ENCODE measurements at places on chromosomes 2 and 18.

GRCh38 chr2:150129921-150130575 is 357.4 kb downstream of the RND3 start:
- H3K27me3 ChIP-seq = no peaks in the 10 kb centered on the region
- H3K36me3 ChIP-seq = no peaks in the 10 kb centered on the region
- peaks cover 18% of the 10 kb centered on the region for H3K4me1 ChIP-seq

GRCh38 chr2:96952976-96953610 is 33.3 kb downstream of the FAM178B start:
- H3K27ac ChIP-seq = no peak overlapping the region
- DNase-seq = no peak
- no peaks in the 10 kb centered on the region for H3K36me3 ChIP-seq
- H3K4me3 ChIP-seq = no peak overlapping the region
- no peaks in the 10 kb centered on the region for H3K27me3 ChIP-seq
- peaks cover 11% of the 10 kb centered on the region for H3K4me1 ChIP-seq

DNA sequence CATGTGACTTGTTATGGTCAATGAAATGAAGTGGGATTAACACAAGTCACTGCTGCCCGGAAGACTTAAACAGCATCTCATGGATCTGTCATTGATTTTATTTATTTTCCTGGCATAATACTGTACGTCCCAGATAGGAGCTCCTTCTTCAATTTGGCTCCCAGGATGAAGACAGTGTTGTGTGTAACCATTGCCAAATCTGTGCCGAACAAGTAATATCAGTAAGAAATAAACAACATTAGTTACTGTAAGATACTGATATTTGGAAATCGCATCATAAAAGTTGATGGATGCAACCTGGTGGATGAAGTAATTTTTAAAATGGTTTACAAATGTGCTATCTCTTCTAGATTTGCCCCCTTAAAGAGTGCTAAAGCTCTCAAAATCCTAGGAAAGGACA is 419.0 kb upstream of the MMADHC start:
- H3K36me3 ChIP-seq = no peaks in the 10 kb centered on the region
- no peak for DNase-seq
- H3K27me3 ChIP-seq = no peaks in the 10 kb centered on the region
- H3K4me1 ChIP-seq = no peaks in the 10 kb centered on the region
- no peak overlapping the region for H3K27ac ChIP-seq

DNA sequence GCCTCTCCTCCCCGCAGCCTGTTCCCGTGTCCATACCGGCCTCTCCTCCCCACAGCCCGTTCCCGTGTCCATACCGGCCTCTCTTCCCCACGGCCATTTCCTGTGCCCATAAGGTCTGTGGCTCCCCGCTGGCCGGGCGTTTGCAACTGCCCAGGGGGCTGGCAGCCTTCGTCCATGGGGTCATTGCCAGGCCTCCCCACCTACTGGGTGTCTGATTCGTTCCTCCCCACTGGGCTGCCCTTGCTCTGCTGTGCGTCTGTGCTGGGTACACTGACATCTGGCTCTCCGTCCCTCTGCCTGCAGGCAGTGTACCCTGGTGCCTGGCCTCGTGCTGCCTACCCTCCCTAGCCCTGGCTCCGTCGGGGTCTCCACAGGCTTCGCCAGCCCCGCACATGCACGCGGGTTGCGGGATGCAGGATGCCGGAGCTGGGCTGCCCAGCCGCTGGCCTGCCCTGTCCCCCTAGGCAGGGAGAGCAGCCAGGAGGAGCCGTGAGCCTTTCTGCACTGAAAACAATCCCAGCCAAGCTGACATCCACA is 67.8 kb downstream of the NFATC1 start:
- H3K36me3 ChIP-seq = no peaks in the 10 kb centered on the region
- peaks cover 11% of the 10 kb centered on the region for H3K4me1 ChIP-seq
- H3K27ac ChIP-seq = no peak overlapping the region
- H3K4me3 ChIP-seq = no peak overlapping the region
- H3K27me3 ChIP-seq = no peaks in the 10 kb centered on the region

DNA sequence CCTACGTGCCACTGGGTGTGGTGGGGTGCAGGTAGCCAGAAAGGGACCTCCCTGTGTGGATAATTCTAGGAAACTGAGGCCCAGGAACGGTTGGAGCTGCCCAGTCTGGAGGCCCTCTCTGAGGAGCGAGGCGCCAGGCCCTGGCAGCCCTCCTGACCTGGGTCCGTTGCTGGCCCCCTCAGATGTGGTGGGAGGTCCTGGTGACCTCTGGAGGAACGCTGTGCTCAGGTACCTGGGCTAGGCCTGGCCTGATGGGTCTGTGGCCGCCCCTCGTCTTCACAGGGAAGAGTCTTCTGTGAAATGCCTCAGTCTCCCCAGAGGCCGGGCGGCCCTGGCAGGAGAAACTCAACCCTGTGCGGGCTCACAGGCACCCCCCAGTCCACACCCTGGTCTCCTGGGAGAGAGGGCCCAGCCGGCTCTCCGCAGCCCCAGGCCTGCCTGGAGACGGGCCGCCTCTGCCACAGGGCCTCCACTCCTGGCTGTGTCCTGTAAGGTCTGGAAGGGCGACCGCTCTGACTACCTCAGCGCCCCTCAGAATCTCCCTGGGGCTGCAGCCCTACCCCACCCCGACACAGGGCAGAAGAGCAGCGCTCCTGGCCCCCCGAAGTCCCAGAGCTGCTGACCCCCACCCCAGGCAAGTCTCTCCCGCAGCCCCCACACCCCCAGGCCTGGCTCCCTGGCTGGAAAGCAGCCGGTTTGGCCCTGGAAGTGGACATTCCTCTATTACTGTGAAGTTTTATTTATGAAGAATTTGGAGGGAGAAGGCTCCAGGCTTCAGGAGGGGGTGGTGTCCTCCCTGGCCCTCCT is 3.7 kb downstream of the B3GNT7 start:
- DNase-seq = no peak
- H3K4me1 ChIP-seq = peaks cover 25% of the 10 kb centered on the region
- H3K4me3 ChIP-seq = no peak overlapping the region
- no peaks in the 10 kb centered on the region for H3K36me3 ChIP-seq

GRCh38 chr2:239182981-239183791 is 217.6 kb downstream of the HDAC4 start:
- no peak overlapping the region for H3K27ac ChIP-seq
- H3K36me3 ChIP-seq = no peaks in the 10 kb centered on the region
- no peak overlapping the region for H3K4me3 ChIP-seq

GRCh38 chr18:40152859-40153258 is 1802.2 kb upstream of the PIK3C3 start:
- no peak overlapping the region for H3K4me3 ChIP-seq
- no peak overlapping the region for H3K27ac ChIP-seq
- no peaks in the 10 kb centered on the region for H3K27me3 ChIP-seq
- H3K36me3 ChIP-seq = no peaks in the 10 kb centered on the region

GRCh38 chr18:26133652-26134051 is at the start of gene PSMA8:
PSMA8 (plus strand) TSS chr18:26133869; CDS start chr18:26133966, 97 bp downstream.
- H3K4me1 ChIP-seq = no peaks in the 10 kb centered on the region
- peaks cover 12% of the 10 kb centered on the region for H3K27me3 ChIP-seq

DNA sequence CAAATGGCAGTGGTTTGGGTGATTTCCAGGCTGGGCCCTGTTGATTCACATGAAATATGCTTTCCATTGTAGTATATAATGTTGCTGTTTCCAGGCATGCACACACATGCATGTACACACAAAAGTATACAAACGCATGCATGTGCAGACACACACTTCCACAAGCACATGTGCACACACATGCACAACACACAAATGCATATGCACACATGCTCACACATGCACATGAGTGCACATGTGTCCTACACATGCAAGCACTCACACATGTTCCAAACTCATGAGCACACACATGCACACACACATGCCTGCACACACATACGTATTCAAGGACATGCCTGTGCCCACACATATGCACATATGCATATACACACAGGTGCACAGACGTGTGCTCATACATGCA is 30.6 kb downstream of the SNTG2 start:
- H3K27me3 ChIP-seq = no peaks in the 10 kb centered on the region
- no peak for DNase-seq
- H3K4me1 ChIP-seq = peaks cover 19% of the 10 kb centered on the region
- H3K27ac ChIP-seq = no peak overlapping the region
- H3K36me3 ChIP-seq = no peaks in the 10 kb centered on the region

GRCh38 chr2:105100046-105100840 is 62.4 kb downstream of the MRPS9 start:
- no peaks in the 10 kb centered on the region for H3K27me3 ChIP-seq
- peaks cover 10% of the 10 kb centered on the region for H3K36me3 ChIP-seq
- H3K4me1 ChIP-seq = peaks cover 11% of the 10 kb centered on the region
- H3K4me3 ChIP-seq = no peak overlapping the region
- DNase-seq = no peak
- H3K27ac ChIP-seq = no peak overlapping the region

DNA sequence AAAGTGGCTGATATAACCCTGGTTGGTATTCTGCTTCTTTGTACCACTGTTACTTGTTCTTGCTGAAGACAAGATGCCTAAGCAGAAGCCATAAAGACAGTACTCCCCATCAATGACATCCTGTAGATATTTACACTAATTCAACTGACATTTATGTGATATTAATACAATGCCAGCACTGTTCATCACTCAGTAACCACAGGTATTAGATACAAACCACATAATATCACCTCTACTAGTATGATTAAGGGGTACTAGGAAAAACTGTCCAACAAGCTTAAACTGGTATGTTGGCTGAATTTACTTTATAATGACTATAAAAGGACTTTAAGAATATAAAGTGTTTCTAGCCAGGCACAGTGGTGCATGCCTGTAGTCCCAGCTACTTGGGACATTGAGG is 65.8 kb downstream of the RTN4 start:
- H3K36me3 ChIP-seq = peaks cover 5% of the 10 kb centered on the region
- no peaks in the 10 kb centered on the region for H3K4me1 ChIP-seq
- no peak for DNase-seq
- H3K27ac ChIP-seq = no peak overlapping the region

DNA sequence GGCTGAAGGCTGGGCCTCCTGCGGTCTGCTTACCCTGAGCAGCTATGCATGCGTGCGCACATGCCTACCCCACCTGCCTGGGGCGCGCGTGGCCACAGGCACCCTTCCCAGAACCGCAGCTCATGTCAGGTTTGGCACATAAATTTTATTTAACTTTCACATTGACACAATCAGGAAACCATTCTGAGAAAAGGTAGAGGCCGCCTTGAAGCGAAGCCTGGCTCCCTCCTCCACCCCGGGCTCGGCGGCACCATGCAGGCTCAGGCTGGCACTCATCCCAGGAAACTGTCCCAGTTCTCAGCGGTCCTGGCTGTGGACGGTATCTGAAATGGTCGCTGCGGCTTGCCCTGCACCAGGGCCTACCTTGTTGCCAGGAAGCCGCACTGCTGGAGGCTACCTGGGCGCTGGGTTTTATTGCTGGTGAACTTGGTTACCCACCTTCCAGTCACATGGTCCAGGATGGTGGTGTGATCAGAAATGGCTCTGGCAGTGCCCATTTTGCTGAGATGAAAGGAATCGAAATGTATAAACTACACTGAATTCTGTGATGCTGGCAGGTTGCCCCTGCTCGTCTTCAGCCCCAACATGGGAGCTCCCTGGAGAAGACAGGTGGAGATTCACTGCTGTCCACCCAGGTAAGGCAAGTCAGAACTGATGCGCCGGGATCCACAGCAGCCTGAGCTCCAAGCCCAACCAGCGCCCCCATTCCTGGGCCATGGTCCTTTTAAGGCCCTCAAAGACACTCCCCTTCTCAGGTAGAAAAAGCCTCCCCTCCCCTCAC is 25.5 kb downstream of the CHST10 start:
- no peak overlapping the region for H3K4me3 ChIP-seq
- no peak overlapping the region for H3K27ac ChIP-seq
- DNase-seq = no peak
- no peaks in the 10 kb centered on the region for H3K36me3 ChIP-seq
- H3K4me1 ChIP-seq = no peaks in the 10 kb centered on the region

DNA sequence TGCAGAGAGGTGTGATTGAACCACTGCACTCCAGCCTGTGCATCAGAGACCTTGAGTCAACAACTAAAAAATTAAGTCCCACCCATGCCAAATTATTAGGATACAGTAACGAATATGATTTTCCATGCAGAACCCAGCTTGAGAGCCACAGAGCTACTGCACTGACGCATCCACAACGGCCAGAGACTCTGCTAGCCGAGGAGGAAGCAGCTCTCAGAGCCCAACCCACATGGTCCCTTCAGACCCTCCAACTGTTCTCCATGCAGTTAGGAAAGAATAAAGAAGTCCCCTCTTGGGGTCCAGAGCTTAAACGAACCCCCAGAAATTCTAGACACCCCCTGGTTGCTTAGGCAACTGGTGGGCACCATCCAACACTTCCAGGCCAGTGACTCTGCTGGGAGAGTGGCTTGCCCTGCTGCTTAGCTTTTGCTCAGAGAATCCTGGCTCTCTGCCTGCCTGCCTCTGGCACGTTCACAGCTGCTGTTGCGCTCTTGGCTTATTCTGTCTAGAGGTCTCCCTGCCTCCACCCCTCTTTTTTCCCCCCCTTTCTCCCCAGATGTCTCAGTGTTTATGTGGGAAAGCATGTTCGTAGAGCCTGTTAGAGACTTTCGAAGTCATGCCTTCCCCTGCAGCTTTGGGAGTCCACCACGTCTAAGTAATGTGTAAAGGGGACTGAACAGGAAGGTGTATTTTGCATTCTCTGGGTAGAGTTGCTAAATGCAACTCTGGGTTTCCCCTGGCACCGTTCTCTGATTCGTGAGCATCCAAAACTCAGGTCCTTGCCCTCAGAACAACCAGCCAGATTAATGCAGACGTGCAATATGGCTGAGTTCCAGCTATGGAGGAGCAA is 26.0 kb upstream of the SP3 start:
- H3K27ac ChIP-seq = no peak overlapping the region
- H3K36me3 ChIP-seq = no peaks in the 10 kb centered on the region
- no peaks in the 10 kb centered on the region for H3K27me3 ChIP-seq
- H3K4me3 ChIP-seq = no peak overlapping the region

- no peaks in the 10 kb centered on the region for H3K27me3 ChIP-seq
- H3K27ac ChIP-seq = no peak overlapping the region
- no peaks in the 10 kb centered on the region for H3K4me1 ChIP-seq
- no peak for DNase-seq
- H3K36me3 ChIP-seq = no peaks in the 10 kb centered on the region
- H3K4me3 ChIP-seq = no peak overlapping the region
These were observed 297.1 kb downstream of the ARHGAP15 start for GRCh38 chr2:143426296-143426695.

Data from neural progenitor cell (in vitro differentiated cells).